ENCODE measurements at places on chromosomes 6 and 20. TPM values are rescaled to one million over a fixed set of nuclear protein-coding genes. Genes with fewer than 3 reads are reported as not detected.

BPIFA3 gene
- total RNA-seq = not detected

CAPN11 gene
- total RNA-seq = 0.81 TPM

BPIFB4 gene
- total RNA-seq = not detected

TMC2 gene
- total RNA-seq = 0.15 TPM

PRDM13 gene
- not detected for total RNA-seq

ABHD16B gene
- total RNA-seq = not detected

SIRPD gene
- total RNA-seq = 0.30 TPM

RNGTT gene
- total RNA-seq = 12.8 TPM

CFB gene
- 141 TPM for total RNA-seq

SLC17A1 gene
- total RNA-seq = not detected

SAPCD1 gene
- total RNA-seq = 2.9 TPM

FAM217A gene
- not detected for total RNA-seq

ENPP5 gene
- 3.7 TPM for total RNA-seq

ZBTB24 gene
- 6.8 TPM for total RNA-seq

SEL1L2 gene
- total RNA-seq = 6.3 TPM

POU5F1 gene
- 0.45 TPM for total RNA-seq

PRR18 gene
- not detected for total RNA-seq

DOK5 gene
- 9.1 TPM for total RNA-seq

GRCh38 chr6:33622456-33623431 lies 1.6 kb downstream of the ITPR3 start:
- H3K4me3 ChIP-seq = no peak overlapping the region
- no peak for DNase-seq
- H3K36me3 ChIP-seq = no peaks in the 10 kb centered on the region
- H3K27ac ChIP-seq = no peak overlapping the region

GRCh38 chr6:20891161-20891560 lies 356.9 kb downstream of the CDKAL1 start:
- H3K36me3 ChIP-seq = no peaks in the 10 kb centered on the region
- H3K27ac ChIP-seq = no peak overlapping the region
- H3K27me3 ChIP-seq = no peaks in the 10 kb centered on the region
- H3K4me3 ChIP-seq = no peak overlapping the region
- no peaks in the 10 kb centered on the region for H3K4me1 ChIP-seq

GRCh38 chr6:69138148-69138547 lies 503.1 kb downstream of the ADGRB3 start:
- H3K4me1 ChIP-seq = no peaks in the 10 kb centered on the region
- H3K27me3 ChIP-seq = no peaks in the 10 kb centered on the region
- no peak for DNase-seq
- no peak overlapping the region for H3K4me3 ChIP-seq
- no peak overlapping the region for H3K27ac ChIP-seq

GRCh38 chr20:63141531-63141930 lies 74.4 kb downstream of the YTHDF1 start:
- DNase-seq = peak; percentile 31
- no peaks in the 10 kb centered on the region for H3K4me1 ChIP-seq
- no peaks in the 10 kb centered on the region for H3K27me3 ChIP-seq
- H3K4me3 ChIP-seq = no peak overlapping the region
- no peaks in the 10 kb centered on the region for H3K36me3 ChIP-seq
- H3K27ac ChIP-seq = no peak overlapping the region

GRCh38 chr6:72579865-72580264 lies 42.0 kb upstream of the KCNQ5 start:
- no peaks in the 10 kb centered on the region for H3K27me3 ChIP-seq
- no peak overlapping the region for H3K27ac ChIP-seq
- H3K36me3 ChIP-seq = no peaks in the 10 kb centered on the region
- H3K4me3 ChIP-seq = no peak overlapping the region
- H3K4me1 ChIP-seq = no peaks in the 10 kb centered on the region

DNA sequence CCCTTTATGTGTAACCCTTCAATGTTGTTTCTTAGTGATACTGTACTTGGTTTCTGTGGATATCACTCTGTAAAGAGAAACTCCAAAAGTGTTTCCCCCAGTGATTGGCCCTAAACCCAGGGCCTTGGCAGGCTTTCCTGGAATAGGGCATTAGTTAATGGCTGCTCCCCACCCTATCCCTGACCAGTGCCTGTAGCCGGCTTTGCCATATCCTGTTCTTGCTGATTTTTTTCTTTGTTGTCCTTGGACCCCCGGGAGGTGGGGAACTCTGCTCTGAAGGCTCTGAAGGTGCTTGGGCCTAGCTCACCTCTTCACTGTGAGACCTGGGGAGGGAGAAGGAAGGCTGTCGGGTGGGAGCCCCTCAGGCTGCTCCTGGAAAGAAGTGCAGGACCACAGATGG lies 120.1 kb downstream of the TCP11 start:
- H3K27me3 ChIP-seq = no peaks in the 10 kb centered on the region
- no peak overlapping the region for H3K4me3 ChIP-seq
- H3K27ac ChIP-seq = peak overlapping the region; percentile 93
- no peaks in the 10 kb centered on the region for H3K36me3 ChIP-seq
- H3K4me1 ChIP-seq = peaks cover 5% of the 10 kb centered on the region
- DNase-seq = peak; percentile 71

DNA sequence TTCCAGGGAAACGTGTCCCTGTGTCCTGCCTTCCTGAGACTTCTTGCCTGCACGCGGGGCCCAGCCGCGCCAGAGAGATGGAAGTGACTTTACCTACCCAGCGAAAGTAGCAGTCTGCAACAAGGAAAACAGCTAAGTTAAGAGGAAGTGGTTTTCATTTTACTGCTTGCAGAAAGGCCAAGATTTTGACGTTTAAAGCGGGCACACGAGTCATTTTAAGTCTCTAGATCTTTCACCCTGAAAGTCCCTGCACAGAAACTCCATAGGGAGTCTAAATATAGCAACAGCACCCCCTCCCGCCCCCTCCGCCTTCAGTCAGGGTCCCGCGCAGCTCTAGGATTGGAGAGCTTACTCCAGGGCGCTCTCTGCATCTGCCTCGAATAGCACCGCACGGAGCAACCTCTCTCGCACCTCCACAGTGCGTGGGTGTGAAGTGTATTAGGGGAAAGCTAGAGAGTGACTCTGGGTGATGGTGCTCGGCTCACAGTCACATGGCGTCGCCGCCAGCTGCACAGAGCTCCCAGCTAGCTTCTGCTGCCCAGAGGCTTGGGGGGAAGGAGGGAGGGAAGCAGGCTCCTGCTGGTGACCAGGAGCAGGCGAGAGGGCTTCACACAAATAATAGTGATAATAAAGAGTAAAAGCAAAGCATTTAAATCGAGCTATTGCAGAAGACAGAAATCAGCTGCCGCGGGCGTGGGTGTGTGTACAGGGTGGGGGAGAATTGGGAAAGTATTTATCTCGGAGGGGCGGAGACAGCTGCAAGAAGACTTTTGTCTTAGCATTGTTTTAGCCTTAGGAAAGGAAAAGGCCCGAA lies 1.8 kb upstream of the KCNQ5 start:
- H3K36me3 ChIP-seq = no peaks in the 10 kb centered on the region
- no peaks in the 10 kb centered on the region for H3K4me1 ChIP-seq
- peak; percentile 67 for DNase-seq
- peak overlapping the region; percentile 60 for H3K4me3 ChIP-seq
- no peaks in the 10 kb centered on the region for H3K27me3 ChIP-seq

- no peak for DNase-seq
- H3K36me3 ChIP-seq = no peaks in the 10 kb centered on the region
- H3K27ac ChIP-seq = no peak overlapping the region
- H3K27me3 ChIP-seq = no peaks in the 10 kb centered on the region
- no peak overlapping the region for H3K4me3 ChIP-seq
Observed at GRCh38 chr20:34713194-34713943, 9.2 kb downstream of the TP53INP2 start.

GRCh38 chr6:148407372-148407771 lies 64.7 kb downstream of the SASH1 start:
- peaks cover 4% of the 10 kb centered on the region for H3K4me1 ChIP-seq
- H3K27ac ChIP-seq = peak overlapping the region; percentile 64
- H3K36me3 ChIP-seq = no peaks in the 10 kb centered on the region
- no peaks in the 10 kb centered on the region for H3K27me3 ChIP-seq
- no peak overlapping the region for H3K4me3 ChIP-seq
- DNase-seq = no peak

GRCh38 chr6:35716798-35717197 lies 20.0 kb upstream of the ARMC12 start:
- no peaks in the 10 kb centered on the region for H3K27me3 ChIP-seq
- H3K36me3 ChIP-seq = no peaks in the 10 kb centered on the region
- no peak overlapping the region for H3K4me3 ChIP-seq
- H3K27ac ChIP-seq = no peak overlapping the region

DNA sequence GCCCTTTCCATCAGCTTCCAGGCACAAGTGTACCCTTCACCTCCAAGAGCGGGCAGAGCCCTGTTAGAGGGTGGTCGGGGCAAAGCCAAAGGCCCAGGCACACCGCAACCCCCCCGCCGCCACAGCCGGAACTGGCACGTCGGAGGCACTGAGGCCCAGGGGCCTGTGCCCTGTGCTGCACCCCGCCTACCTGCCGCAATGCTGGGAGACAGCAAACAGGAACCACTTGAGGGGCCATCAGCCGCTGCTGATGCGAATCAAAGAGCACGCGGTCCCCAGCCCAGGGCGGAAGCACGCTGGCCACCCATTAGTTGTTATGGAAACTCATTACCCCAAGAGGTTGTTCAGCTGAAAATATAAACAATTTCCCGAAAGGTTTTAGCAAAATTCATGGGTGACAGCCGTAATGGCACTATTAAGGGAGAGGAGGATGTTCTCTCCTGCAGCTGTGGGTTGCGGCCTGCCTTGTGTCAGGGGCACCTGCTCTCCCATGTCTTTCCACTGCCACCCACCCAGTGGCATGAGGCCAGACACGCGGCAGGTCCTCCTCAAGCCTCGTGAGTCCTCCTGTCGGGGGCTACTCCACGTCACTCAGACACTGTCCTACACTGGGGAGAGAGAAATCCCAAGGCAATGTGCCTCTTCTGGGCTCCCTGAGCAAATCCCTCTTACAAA lies 65.3 kb downstream of the EDN3 start:
- H3K4me1 ChIP-seq = no peaks in the 10 kb centered on the region
- H3K36me3 ChIP-seq = no peaks in the 10 kb centered on the region
- DNase-seq = no peak
- no peaks in the 10 kb centered on the region for H3K27me3 ChIP-seq
- no peak overlapping the region for H3K27ac ChIP-seq

- no peaks in the 10 kb centered on the region for H3K36me3 ChIP-seq
- DNase-seq = no peak
- H3K27me3 ChIP-seq = no peaks in the 10 kb centered on the region
Observed at GRCh38 chr20:60131375-60131774, 173.2 kb downstream of the CDH26 start.

- no peak overlapping the region for H3K27ac ChIP-seq
- H3K4me1 ChIP-seq = no peaks in the 10 kb centered on the region
- H3K27me3 ChIP-seq = no peaks in the 10 kb centered on the region
- H3K4me3 ChIP-seq = no peak overlapping the region
- DNase-seq = peak; percentile 73
Observed at GRCh38 chr20:63499338-63499969, 571 bp upstream of the EEF1A2 start.

- no peak overlapping the region for H3K27ac ChIP-seq
- DNase-seq = no peak
- H3K4me1 ChIP-seq = no peaks in the 10 kb centered on the region
- H3K4me3 ChIP-seq = no peak overlapping the region
Observed at GRCh38 chr6:35945650-35946025, 24.7 kb upstream of the SRPK1 start.

GRCh38 chr6:119395192-119395591 lies 45.6 kb upstream of the MAN1A1 start:
- no peak for DNase-seq
- no peaks in the 10 kb centered on the region for H3K27me3 ChIP-seq
- no peaks in the 10 kb centered on the region for H3K36me3 ChIP-seq
- H3K27ac ChIP-seq = no peak overlapping the region
- H3K4me1 ChIP-seq = no peaks in the 10 kb centered on the region

DNA sequence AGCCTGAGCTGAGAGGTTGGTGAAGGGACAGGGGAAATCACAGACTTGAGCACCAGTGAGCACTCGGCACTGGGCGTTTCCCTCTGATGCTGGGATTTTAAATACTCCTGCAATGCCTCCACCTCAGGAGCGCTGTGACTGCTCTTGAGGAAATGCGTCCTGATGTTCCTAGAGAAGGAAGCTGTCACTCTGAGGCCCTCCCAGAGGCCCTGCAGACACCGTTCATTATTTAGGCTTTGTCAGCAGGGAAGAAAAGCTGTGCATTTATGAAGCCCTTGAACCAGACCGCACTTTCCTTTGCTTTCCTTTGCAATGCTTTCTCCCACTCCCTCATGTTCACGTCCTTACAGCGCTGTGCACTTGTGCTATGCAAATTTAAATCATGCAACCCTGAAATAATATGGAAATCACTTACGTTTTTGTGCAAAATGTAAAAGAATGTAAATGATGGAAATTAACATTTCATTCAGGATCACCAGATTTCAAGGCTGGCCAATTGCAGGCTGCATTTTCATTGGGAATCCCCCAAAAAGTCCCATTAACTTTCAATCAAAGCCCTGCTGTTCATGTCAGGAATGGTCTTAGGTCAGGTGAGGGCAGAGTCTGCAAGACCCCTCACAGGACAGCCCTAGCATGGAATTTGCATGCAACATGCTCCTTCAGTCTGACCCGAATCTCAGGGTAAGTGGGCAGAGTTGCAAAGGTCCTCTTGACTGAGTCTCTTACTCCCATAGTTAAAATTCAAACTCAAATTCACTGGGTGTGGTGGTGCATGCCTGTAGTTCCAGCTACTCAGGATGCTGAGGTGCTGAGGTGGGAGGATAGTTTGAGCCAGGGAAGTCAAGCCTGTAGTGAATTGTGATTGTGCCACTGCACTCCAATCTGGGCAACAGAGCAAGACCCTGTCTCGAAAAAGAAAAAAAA lies 45.8 kb upstream of the SYNDIG1 start:
- no peak for DNase-seq
- no peak overlapping the region for H3K27ac ChIP-seq
- no peaks in the 10 kb centered on the region for H3K27me3 ChIP-seq
- H3K4me1 ChIP-seq = no peaks in the 10 kb centered on the region
- H3K4me3 ChIP-seq = no peak overlapping the region
- H3K36me3 ChIP-seq = no peaks in the 10 kb centered on the region

GRCh38 chr6:159989492-159990480 lies 20.9 kb downstream of the IGF2R start:
- H3K36me3 ChIP-seq = no peaks in the 10 kb centered on the region
- no peaks in the 10 kb centered on the region for H3K27me3 ChIP-seq
- no peak for DNase-seq
- no peak overlapping the region for H3K27ac ChIP-seq
- H3K4me1 ChIP-seq = no peaks in the 10 kb centered on the region

DNA sequence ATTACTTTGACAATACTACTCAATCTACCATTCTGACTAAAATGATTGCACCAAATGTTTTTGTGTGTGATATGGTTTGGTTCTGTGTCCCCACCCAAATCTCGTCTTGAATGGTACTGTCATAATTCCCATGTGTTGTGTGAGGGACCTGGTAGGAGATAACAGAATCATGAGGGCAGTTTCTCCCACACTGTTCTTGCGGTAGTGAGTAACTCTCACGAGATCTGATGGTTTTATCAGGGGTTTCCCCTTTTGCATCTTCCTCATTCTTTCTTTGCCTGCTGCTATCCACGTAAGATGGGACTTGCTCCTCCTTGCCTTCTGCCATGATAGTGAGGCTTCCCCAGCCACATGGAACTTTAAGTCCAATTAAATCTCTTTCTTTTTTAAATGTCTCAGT lies 20.8 kb downstream of the SYCP2 start:
- no peaks in the 10 kb centered on the region for H3K4me1 ChIP-seq
- no peaks in the 10 kb centered on the region for H3K36me3 ChIP-seq
- no peak overlapping the region for H3K27ac ChIP-seq
- no peak overlapping the region for H3K4me3 ChIP-seq
- no peaks in the 10 kb centered on the region for H3K27me3 ChIP-seq
